ENCODE measurements at places on chromosomes 3 and 15.

DNA sequence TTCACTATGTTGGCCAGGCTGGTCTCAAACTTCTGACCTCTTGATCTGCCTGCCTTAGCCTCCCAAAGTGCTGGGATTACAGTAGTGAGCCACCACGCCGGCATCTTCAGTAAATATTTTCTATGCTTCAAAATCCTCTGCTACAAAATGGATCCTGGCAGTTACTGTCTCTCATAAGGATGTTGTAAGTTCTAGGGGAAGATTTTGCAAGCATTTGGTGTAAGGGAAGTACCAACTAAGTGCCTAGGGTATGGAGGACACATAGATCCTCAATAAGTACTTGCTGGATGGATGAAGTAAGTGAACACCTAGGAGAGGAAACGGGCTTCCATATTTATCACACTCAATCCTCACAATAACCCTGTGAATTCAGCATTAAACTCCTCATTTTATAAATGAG lies 6.6 kb downstream of the TM4SF4 start:
- no peak for DNase-seq

- no peak for DNase-seq
Observed at GRCh38 chr3:4835616-4836043, 143.6 kb upstream of the BHLHE40 start.

- no peak for DNase-seq
Observed at GRCh38 chr3:194382892-194383223, 13.3 kb upstream of the LRRC15 start.

DNA sequence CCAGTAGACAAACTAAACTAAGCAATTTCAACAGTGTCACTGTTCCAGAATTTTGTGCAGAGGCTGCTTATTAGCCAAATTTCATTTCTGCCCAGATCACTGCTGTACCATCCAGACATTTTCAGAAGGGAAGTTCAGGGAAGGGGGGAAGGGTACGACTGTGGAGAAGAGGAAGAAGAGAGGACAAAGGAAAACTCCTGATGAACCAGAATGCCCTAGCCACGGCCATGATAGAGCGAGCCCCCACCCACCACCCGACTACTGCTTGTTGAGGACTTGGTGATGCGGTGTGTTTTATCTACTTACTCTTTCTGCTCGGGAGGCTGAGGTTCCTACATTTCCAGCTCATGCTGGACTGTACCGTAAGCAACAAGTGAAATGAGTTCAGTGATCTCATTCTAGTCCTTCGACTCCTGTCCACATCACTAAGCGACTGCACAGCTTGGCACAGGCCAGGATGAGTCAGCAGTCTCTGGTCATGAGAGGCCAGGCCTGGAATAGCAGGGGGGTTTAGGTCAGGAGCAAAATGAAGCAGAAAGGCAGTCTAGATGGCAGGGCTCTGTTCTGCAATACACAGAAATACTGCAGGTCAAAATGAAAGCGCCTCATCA lies 330.8 kb downstream of the TIGIT start:
- DNase-seq = no peak

- DNase-seq = no peak
Observed at GRCh38 chr15:82317091-82317489, 32.2 kb downstream of the GOLGA6L10 start.

DNA sequence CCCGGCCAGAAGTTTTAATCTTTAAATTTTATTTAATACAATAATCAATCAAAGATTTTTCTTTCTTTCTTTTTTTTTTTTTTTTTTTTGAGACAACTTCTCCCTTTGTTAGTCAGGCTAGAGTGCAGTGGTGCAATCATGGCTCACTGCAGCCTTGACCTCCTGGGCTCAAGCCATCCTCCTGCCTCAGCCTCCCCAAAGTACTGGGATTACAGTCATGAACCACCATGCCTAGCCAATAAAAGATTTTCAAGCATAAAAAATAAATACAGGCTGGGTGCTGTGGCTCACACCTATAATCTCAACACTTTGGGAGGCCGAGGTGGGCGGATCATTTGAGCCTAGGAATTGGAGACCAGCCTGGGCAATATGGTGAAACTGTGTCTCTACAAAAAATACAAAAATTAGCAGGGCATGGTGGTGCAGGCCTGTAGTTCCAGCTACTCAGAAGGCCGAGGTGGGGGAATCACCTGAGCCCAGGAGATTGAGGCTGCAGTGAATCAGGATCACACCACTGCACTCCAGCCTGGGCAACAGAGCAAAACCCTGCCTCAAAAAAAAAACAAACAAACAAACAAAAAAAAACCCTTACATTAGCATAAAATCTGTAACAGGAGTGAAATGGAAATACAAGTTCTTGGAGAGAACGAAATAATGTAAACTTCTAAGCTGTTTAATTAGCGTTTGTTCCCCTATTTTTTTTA lies 29.1 kb upstream of the SRP14 start:
- no peak for DNase-seq

- no peak for DNase-seq
Observed at GRCh38 chr3:3305084-3305483, 125.6 kb upstream of the CRBN start.

- DNase-seq = no peak
Observed at GRCh38 chr3:18591120-18591519, 166.0 kb upstream of the SATB1 start.

- no peak for DNase-seq
Observed at GRCh38 chr15:63065262-63066221, 23.0 kb downstream of the TPM1 start.

DNA sequence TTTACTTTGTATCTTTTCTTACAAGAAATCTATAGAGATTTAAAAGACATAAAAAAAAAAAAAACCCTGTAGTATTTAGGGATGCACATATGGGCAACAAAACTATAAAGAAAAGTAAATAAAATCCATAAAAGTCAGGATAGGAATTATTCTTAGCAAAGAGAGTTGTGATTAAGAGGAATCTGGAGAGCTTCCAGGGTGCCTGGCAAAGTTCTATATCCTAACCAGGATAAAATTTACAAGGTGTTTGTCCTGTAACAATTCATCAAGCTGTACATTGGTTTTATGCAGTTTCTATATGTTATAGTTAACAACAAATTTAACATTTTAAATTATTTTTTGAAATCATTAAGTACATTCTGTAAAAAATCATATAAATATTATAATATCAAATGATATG lies 7.9 kb downstream of the SECISBP2L start:
- no peak for DNase-seq

DNA sequence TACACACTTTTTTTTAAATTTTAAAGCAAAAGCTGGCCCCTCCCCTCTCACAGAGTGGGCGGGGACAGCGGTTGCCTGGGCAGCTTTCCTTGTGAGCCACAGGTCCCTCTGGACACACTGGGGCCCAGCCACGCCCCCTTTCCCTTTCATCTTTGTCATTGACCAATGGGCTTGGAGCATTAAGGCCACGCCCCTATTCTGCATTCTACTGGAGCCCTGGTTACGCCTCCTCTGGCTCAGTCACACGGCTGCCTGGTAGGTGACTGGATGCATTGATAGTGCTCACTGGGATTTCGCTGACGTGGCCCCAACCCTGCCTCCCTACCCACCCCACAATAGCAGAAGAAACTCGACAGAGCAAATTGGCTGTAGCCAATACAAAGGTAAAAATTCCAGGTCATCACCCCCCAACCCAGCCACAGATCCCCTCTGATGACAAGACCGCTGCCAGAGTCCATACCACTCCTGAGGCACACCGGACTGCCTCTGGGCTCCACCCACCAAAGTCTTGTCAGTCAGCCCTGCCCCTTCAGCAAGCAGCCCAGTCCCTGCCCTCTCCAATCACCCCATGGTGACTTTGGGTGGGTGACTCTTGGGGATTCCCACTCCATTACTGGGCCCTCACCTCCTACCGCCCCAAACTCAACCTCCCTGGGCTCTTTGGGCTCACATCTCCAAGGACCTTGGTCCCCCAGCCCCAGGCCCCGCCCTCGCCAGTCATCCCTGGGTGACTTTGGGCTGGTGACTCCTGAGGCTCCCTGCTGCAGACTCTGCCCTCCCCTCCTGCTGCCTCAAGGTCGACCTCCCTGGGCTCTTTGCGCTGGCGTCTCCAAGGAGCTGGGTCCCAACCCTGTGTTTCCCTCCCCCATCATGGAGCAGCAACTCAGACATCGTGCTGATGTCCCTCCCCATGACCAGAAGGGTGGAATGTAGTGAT lies 112.2 kb upstream of the FAN1 start:
- no peak for DNase-seq

GRCh38 chr15:58908550-58909309 lies 24.7 kb downstream of the SLTM start:
- DNase-seq = no peak

GRCh38 chr3:59884409-59884808 lies 834.6 kb upstream of the CFAP20DC start:
- DNase-seq = no peak
